HEK293T (cell line): ENCODE measurements at places on chromosomes 1 and 21.

GRCh38 chr1:221240690-221241089 is 361.4 kb downstream of the HLX start:
- DNase-seq: no peak

DNA sequence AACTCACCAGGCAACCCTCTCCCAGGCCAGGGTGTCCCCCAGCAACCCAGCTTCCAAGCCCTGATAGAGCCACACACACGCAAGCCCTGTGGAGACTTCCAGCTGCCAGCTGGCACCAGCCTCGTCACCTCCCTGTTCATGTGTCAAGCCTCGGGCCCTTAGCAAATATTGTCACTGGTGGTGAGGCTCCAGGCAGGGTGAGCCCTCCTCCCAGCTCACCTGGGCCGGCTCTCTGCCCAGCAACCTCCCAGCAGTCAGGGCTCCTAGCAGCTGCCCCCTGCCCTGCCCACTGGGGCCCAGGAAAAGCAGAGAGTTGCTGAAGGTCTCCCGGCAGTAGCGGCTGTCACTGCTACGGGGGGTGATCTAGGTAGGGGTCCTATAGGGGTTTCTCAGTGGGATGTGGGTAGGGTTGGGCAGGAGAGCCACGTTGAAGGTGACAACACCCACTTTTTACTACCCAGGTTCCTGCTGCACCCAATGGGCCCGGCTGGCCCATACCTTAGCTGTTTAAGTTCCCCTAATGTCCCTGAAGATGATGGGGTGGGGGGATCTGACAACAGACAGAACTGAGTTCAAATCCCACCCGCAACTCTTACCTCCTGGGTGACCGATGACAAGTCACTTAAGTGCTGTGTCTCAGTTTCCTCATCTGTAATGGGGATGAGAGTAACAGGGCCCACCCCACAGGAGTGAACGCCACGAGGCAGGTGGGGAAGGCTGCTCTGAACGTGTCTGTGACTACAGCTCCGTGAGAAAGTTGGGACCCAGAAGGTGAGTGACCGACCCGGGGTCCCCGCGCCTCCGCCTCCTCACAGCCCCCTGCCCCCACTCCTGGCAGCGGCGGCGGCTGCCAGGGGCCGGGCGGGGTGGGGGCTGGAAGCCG is 678 bp downstream of the TTC39A start:
- DNase-seq: no peak

GRCh38 chr1:204828352-204828850 is 42.3 kb upstream of the NFASC start:
- peak; percentile 98 for DNase-seq

GRCh38 chr1:20178634-20179370 is 7.1 kb upstream of the UBXN10 start:
- DNase-seq: no peak

- DNase-seq: no peak
Observed at GRCh38 chr1:19071674-19072281, 115.3 kb upstream of the IFFO2 start.

- DNase-seq: no peak
Observed at GRCh38 chr1:242788771-242789170, 264.3 kb upstream of the PLD5 start.

- DNase-seq: no peak
Observed at GRCh38 chr1:15368888-15369287, 40.8 kb upstream of the EFHD2 start.

DNA sequence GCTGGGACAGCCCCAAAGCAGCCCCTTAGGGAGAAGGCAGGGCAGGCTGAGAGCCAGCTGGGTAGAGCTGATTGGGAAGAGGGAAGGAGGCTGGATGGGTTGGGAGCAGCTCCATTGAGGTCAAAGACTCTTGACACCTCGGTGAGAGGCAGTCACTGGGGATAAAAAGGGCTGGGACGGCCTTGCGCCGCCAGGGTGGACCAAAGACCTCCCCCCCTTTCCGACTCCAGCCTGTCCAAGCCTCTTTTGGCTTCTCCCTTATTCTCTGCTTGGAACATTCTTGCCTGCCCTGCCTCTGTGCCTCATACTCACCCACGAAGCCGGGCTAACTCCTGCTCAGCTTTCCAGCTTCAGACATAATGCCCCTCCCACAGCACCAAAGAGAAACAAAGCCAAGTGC is 51.1 kb downstream of the LRRC38 start:
- DNase-seq: no peak

DNA sequence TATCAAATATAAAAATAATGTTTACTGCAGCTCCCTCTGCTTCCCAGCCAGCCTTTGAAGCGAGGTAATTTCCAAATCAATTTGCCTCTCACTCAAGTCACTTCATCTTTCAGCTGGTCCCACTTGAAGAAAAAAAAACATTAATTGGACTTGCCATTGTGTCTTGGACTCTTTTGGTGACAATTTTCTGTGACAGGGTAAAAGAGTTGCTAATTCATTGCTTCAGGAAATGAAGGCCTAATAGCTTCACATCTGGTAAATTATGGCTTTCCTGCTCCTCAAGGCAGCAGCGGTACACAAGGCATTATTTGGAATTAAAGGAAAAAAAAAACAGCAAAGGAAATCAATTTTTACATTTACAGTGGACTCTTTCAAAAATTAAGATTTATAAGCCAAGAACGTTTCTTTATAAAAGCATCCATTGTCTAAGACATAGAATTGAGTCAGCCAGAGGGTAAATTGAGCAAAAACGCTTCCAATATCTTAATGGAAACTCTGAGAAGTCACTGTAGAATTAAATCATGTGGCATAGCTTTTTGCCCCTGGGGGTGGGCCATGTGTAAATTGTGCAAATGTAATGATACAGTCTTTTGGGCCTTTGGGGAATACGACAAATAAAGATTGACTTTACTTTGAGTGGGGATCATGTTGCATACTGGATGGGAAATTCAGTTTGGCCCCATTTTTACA is 102.5 kb downstream of the LYPLAL1 start:
- DNase-seq: no peak

GRCh38 chr1:230633469-230633868 is 8.8 kb upstream of the COG2 start:
- no peak for DNase-seq

- DNase-seq: no peak
Observed at GRCh38 chr1:149977345-149977744, 33.2 kb downstream of the OTUD7B start.

DNA sequence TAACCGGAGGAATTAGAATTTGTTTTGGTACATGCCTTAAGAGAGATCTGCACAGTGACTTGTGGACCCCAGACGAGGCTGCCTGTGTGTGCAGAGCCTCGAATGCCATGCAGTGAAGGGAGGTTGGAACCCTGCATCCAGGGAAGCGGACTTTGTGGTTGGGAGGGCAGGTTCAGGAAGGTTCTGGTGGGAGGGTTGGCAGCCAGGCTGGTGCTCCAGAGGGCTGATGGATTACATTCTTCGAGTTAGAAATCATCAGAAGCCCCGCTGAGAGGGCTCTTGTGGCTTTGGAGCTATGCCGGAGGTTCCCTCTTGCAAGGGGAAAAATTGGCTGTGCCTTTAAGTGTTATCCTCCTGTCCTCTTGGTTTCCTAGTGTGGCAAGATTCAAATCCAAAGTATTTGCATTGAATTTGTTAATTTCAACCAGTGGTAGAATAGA is 21.1 kb downstream of the ROR1 start:
- no peak for DNase-seq

GRCh38 chr1:180256341-180257027 is 26.4 kb downstream of the LHX4 start:
- no peak for DNase-seq

DNA sequence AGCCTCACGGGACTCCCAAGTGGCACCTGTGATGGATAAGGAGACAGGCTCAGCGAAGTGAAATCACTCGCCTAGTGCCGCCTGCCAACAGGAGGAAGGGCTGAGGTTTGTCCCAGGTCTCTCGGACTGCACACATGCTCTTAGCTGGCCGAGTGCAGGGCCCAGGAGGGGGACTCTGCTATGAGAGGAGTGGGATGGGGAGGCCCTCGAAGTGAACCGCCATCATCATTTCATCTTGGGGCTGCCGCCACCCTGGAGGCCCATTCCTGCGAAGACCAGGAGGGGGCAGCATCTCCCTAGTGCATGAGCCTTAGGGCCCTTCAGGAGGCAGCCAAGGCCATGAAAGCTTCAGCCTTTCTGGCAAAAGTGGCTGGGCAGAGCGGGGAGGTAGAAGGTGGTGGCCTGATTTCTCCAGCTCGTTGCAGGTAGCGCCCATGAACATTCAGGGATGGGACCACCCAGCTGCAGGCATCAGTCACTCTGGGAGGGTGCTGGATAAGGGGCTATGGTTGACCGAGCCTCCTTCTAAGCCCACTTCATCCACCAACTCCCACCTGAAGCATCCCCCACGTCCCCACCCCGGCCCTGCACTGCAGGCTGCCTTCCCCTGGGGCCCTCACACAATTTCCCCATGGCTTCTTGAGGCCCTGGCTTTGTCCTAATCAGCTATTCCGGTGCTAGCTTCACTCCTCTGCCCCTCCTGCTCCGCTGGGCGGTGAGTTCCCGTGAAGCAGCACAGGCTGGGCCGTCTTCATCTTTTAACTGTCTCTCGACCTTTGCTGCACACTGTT is 17.2 kb upstream of the RASSF5 start:
- DNase-seq: peak; percentile 93

GRCh38 chr1:174053826-174054225 is 31.7 kb upstream of the RC3H1 start:
- DNase-seq: no peak

DNA sequence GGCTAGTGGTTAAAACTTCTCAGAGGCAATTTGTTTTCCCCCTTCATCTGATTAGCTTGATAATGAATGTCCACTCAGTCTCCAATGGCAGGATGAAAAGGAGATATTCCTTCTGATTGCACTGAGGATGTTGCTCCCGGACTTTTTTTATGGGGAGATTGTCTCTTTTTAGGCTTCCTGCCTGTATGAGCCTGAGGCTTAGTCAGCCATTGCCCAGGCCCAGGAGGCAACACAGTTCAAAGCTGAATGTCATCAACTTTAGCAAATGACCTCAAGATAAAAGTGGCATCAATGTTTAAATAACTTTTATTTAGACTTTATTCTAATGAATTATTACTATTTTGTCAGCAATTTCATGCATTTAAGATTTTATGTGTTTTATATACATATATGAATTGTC is 162.9 kb upstream of the PTBP2 start:
- no peak for DNase-seq

GRCh38 chr1:228282329-228283042 is 74.6 kb downstream of the OBSCN start:
- no peak for DNase-seq

DNA sequence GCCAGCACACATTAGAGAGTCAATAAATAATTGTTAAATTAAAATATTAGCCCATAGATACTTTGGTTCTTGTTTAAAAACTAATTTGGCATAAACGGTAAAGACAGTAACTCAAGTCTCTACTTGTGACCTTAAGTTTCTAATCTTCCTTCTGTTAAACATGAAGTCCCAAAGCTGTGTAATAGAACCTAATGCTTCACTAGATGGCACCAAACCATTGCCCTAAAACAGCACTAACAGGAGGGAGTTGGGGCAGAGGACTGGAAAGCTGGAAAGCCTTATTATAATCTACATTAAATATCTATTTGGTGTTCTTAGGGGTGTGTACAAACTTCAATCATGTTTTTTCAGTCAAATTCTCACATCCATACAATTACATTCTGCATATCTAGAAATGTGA is 176.7 kb downstream of the OLFM3 start:
- DNase-seq: peak; percentile 33

DNA sequence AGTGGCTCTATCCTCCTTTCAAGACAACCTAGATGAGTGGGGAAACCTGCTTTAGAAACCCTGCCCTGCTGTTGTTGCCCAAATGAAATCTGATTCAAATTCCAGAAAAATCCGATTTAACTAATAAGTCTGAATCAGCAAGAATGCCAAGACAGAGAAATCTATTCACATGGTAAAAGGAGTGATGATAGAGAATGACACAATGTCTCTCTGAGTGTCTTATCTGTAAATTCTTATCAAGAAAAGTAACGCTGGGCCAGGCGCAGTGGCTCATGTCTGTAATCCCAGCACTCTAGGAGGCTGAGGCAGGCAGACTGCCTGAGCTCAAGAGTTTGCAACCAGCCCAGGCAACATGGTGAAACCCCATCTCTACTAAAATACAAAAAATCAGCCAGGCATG is 13.7 kb upstream of the GUCA2A start:
- DNase-seq: no peak

GRCh38 chr1:116308276-116308675 is 64.8 kb upstream of the ATP1A1 start:
- no peak for DNase-seq

- DNase-seq: peak; percentile 12
Observed at GRCh38 chr1:105556266-105556665, 1500.2 kb upstream of the PRMT6 start.

- DNase-seq: no peak
Observed at GRCh38 chr1:216549796-216550195, 126.5 kb upstream of the USH2A start.

DNA sequence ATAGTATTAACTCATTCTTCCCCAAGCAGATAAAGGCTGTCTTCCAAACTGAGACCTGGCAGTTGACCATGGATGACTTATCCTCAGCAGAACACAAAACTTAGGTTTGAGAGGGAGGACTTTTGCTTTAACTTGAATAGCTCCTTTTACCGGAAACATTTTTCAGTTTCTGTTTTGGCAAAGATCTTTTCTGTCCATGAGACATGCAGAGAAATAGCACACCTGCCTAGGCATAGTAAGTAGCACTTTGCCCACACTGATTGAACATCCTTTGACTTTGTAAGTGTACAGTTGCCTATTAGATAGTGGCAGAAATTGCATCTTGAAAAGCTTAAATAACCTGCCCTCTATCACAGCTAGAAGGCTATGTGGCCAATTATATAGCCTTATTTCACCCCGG is 1962.5 kb downstream of the MRPL39 start:
- DNase-seq: no peak

DNA sequence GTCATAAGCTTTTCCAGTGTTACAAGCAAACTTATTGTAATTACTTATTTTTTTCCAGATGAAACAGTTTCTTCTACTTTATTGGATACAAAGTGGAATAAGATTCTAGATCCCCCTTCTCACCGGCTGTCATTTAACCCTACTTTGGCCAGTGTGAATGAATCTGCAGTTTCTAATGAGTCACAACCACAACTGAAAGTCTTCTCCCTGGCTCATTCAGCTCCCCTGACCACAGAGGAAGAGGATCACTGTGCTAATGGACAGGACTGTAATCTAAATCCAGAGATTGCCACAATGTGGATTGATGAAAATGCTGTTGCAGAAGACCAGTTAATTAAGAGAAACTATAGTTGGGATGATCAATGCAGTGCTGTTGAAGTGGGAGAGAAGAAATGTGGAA is 95.5 kb downstream of the ZFYVE9 start:
- DNase-seq: no peak
